HCT116 (cell line): ENCODE measurements at places on chromosomes 6 and 20.
A peak's percentile ranks its signal among the peaks of the same experiment; 100 is the strongest.

DNA sequence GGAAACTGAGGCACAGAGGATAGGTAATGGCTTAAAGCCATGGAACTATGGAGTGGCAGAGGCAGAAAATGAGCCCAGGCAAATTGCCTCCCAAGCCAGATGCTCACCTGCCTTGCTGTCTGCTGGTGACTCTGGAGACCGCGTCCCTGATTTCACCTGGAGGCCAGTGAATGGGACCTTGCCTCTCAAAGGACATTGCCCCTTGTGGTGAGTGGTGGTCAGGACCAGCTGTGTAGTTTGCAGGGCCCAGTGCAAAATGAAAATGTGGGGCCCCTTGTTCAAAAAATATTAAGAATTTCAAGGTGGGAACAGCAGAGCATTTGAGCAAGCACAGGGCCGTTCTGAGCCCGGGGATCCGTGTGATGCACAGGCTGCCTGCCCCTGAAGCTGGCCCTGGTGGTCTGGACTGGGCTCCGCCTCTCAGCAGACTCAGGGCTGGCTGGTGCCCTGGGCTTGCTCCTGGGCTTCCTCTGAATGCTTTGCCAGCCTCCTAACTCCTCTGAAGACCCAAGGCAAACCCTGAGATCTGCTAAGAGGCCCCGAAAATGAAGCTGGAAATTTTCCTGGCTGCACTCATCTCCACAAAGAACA lies 19.8 kb upstream of the KCNG1 start:
- peak; percentile 22 for DNase-seq

DNA sequence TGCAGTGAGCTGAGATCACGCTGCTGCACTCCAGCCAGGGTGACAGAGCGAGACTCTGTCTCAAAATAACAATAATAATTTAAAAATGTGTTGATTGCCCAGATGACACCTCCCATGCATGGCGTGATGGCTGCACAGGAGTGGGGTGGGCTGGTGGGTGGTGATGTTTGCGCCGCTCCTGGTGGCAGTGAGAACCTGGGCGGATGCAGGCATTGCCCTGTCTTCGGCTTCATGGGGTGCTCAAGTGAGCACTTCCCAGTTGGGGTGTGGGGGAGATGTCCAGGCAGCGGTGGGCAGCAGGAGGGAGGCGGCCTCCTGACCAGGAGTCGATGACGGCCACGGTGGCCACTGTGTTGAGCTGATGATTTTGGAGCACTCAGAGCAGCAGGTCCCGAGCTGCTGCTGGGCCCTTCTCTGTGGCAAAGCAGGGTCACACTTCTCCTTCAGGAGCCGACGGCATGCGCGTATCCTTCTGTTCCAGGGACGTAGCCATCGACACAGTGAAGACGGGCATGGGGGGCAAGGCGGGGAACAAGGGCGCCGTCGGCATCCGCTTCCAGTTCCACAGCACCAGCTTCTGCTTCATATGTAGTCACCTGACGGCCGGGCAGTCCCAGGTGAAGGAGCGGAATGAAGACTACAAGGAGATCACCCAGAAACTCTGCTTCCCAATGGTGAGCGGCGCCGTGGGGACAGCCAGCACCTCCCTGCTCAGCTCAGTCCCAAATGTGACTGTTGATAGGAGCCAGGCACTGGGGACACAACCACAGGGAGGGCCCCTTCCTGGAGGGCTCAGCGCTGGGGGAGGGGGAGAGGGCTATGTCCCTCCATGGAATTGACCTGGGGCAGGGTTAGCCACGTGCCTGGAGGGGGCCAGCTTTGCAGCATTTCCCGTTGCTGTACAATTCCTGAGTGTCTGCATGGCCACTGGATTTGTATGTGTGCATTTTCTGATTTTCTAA lies 89.7 kb downstream of the SYNJ2 start:
- no peak for DNase-seq

GRCh38 chr20:55500130-55500529 lies 505.2 kb downstream of the CBLN4 start:
- no peak for DNase-seq

GRCh38 chr6:11076540-11076939 lies 17.1 kb upstream of the SMIM13 start:
- no peak for DNase-seq

GRCh38 chr20:20604907-20605306 lies 107.5 kb downstream of the RALGAPA2 start:
- DNase-seq: no peak

- DNase-seq: no peak
These were observed 251.4 kb downstream of the DOK5 start for GRCh38 chr20:54726687-54727300.

- no peak for DNase-seq
These were observed 98.1 kb upstream of the MARCKS start for GRCh38 chr6:113758826-113759574.

GRCh38 chr6:155439376-155439775 lies 16.3 kb downstream of the NOX3 start:
- DNase-seq: no peak

DNA sequence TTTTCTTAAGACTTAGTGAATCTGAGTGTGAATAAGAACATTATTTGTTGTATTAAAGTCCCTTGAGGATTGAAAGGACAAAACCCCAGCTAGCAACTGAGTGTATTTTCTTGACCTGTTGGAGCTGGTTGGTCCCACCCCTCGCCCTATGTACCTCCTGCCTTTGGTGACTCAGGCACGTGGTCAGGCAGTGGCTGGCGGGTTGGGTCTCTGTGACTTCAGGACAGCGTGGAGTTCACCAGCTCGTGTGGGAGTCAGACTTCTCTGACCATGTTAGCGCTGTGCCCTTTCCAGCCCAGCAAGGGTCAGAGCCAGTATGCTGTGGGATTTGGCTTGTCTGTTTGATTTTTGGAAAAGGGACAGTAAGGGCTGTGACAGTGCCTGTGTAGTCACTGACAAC lies 93.7 kb downstream of the SSR1 start:
- no peak for DNase-seq

DNA sequence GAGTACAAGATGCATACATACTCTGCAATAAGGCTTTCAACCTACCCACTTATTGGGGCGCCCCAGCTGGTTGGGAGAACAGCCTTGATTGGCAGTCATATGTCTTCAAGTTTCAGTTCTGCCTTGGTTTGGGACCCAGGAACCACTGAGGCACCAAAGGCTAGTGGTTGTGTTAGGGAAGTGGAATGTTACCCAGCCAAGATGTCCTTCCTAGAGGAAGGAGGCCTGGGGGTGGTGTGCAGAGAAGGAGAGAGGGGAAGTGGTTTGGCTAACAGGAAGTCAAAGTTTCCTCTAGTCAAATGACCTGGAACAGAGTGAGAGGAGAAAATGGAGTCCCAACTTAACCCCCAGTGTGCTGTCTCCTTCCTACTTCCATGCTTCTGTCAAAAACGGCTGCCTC lies 59.4 kb downstream of the CD164 start:
- DNase-seq: no peak

DNA sequence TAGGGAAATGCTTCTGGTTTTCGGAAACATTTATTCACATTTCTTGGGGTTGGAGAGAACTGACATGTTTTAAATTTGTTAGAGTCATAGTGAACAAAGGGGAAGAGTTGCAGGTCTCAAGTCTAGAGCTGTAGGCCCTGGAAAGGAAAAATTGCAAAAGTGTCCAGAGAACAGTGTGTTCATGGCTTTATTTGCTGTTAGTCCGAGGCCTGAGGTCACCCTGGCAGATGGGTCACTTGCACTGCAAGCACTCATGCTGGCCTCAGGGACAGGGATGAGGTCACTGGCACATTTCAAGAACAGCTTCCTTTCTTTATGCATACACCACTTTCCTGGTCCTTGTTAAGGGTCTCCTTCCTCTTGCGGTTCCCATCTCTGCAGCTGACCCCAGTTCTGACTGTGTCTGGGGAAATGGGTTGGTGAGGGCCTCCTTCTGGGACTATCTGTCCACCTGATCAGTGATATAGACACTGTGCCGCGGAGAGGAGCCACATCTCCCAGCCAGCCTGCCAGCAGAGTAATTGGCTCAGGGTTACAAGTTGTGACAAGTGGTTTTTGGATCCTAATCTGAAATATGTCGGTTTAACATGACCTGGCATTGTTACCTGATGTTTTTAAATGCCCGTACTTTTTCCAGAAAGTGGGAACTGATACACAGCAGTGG lies 194.0 kb downstream of the EYA4 start:
- no peak for DNase-seq

DNA sequence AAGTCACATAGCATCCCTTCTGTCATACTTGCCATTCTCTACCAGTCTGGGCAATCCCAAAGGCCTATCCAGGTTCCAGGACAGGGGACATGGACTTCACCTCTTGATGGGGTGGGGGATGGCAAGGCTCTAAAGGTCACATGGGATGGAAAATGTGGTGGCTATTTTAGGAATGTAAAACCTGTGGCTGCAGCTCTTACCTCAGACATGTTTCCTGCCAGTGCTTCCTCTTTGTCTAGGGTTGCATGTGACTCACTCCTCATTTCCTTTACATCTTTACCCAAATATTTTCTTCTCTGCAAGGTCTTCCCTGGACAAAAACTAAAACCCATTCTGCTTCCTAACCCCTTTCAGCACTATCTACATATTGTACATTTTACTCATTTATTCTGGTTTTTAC lies 135.7 kb downstream of the BTBD3 start:
- DNase-seq: no peak

GRCh38 chr20:14401479-14402138 lies 64.2 kb upstream of the FLRT3 start:
- DNase-seq: no peak

- no peak for DNase-seq
These were observed 133.1 kb upstream of the PRDM1 start for GRCh38 chr6:105952772-105953690.

DNA sequence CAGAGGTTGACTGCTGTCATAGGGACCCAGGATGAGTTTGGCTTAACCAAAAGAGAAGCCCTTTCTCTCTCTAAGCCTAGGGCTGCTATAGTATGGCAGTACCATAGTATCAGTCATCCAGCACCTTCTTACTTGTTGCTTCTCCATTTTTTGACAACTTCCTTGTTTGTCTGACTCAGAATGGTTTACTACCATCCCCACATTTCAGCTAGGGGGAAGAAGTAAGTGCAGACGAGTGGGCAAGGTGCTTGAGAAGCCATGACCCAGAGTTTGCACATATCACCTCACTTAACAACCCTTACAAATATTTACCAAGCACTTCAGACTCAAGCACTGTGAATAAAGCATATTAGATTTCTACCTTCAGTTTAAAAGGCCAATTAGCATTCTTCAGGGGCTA lies 289.9 kb upstream of the TSHZ2 start:
- DNase-seq: no peak
